EL (cell line): ENCODE measurements at places on chromosomes 5 and 9.

GRCh38 chr5:124343451-124343867 is 403.0 kb downstream of the ZNF608 start:
- DNase-seq = peak; percentile 82

GRCh38 chr5:83726912-83727311 is 6.3 kb upstream of the HAPLN1 start:
- peak; percentile 22 for DNase-seq

GRCh38 chr5:32387841-32388240 is 56.7 kb downstream of the ZFR start:
- no peak for DNase-seq

DNA sequence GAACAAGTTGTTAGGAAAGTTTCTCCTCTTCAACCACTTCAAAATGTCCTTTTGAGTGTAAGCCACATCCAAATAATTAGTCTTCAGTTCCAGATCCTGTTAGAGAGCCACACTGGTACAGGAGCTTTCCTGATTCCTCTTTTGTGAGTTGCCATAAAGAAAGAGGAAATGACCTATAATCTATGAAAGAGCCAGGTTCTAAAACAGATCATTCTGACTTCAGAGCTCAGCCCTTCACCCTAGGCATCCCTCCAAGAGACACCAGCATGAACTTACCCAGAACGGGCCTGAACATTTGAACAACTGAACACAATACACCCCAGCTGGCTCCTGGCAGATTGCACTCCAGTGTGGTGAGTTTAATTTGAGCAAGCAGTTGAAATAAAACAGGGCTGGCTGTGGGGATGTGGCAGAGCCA is 25.7 kb downstream of the SLC1A1 start:
- DNase-seq = no peak

DNA sequence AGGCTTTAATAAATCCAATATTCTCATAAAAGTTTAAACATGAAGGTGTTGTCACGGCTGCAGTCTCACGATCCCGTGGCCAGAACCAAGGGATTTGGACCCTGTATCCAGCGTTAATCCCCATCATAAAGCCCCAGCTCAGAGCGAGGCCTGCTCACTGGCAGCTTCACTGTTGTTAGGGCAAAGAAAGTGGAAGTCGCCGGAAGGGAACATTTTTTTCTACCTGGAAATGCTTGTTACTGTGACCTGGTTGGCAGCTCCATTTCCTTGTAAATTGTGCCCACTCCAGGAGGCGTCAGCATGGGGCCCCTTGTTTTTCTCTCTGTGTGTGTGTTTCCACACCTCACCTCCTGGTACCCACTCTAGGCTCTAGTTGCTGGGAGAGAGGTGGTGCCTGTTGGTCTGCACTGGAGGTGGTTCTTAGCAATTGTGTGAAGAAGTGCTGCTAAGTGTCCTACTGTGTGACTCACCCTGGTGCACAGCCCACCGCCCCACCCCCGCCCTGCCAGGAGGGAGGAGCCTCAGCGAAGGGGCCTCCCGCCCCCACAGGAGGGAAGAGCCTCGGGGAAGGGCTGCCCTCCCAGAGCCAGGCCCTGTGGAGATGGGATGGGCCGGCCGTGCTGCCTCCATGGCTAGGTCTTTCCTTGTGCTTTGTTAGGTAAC is 105.1 kb downstream of the EHMT1 start:
- DNase-seq = no peak

DNA sequence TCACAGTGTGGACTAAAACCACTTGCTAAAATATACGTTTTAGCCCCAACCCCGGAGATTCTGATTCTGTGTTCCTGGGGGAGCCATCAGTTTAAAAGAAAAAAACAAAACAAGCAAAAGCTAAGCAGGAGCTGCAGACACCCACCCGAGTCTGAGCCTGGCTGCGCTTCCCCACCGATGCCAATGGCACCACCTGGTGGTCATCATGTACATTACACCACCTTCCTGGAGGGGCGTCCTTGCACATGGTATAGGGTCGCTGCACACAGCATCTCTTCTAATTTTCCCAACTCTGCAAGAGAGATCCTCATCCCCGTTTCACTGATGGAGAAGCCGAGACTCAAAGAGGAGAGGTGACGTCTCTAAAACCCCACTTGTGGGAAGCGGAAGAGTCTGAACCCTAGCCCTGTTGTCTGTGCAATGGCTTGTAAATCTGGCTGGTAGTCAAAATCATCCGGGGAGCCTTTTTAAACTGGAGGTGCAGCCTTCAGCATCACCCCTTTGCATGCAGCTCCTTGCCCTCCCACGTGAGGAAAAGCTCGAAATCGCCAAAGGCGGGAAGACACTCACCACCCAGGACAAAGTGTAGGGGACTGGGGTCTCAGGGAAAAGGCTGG is 23.1 kb upstream of the CNOT6 start:
- DNase-seq = peak; percentile 50

DNA sequence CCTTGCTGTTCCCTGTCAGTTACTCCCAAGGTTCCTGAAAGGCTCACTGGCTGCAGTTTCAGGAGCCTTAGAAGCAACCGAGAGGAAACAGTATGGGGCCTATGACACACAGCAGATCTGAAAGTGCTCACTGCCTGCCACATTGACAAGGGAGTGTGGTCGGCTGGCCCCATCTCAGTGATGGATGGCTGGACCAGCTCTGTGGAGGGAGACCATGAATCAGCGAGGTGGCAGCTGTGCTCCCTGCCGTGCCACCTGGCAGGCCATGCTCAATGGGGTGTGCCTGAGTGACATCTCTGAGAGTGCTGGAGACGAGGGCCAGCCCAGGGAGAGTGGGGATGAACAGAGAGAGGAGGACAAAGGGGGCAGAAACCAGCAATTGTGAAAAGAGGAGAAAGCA is 49.1 kb downstream of the DOCK2 start:
- no peak for DNase-seq

DNA sequence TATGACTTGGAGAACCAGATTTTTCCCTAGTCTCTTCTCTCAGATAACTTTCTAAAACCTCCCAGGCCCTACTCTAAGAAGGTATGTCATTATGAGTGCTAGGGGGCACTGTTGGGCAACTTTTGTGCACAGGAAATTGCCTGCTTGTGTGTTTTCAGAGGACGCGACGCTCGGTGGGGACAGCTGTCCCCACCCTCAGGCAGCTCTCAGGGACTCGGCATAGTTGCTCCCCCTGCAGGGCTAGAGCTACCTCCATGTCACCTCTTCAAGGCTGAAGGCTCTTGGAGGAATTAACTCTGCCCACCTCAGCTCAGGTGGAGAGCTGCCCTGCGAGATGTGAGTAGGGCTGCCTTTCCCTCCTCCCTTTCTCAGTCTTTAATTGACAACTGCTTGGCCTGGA is 10.2 kb upstream of the TIFAB start:
- DNase-seq = peak; percentile 61

GRCh38 chr5:15383469-15383868 is 116.5 kb upstream of the FBXL7 start:
- peak; percentile 10 for DNase-seq

DNA sequence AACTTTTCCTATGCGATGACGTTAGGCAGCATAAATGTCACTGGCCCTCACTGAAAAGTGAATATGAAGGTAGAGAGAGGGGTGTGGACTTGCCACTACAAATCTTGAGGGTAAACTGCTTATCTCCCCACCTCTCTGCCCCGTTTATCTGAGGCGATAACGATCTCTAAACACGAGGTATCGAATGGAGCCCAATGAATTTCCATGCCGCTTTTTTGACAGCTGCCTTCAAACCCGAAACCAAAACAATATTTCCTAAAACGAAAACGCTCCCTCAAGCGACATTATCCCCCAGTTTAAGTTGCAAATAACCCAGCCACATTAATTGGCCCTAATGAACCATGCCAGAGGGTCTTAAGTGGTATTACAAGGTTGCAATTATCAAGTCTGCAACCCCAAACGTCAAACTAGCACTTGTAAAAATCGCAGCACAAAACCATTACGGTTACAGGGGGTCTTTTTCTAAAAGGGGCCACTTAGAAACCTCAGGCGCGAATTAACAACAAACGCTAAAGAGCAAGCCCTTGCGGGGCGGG is 1.4 kb downstream of the NR3C1 start:
- DNase-seq = no peak

DNA sequence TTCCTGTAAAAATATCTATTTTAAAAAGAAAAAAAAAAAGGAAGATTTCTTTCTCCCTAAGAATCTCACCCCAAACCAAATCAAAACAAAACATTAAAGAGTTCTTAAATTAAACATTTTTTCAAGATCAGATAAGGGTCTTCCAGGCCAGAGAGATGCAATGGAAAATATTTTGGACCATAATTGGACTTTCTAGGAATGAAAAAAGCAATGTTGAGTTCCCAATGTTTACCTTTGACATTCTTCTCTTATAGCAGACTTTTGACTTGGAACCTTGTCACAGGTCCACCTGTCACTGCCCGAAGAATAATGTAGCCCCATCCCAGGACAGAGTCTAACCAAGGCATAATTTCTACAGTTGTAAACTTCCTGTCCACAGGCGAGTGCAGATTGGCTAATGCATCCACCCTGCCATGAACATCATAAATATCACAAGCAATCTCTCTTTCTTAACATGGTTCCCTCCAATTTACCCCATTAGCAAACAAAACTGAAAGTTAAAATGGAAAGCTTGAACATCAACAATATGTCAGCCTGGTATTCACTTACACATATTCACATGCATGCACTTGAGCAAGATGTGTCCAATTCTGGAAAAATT is 121.7 kb upstream of the ZNF366 start:
- DNase-seq = no peak

- DNase-seq = no peak
Observed at GRCh38 chr9:120637919-120638318, 58.0 kb upstream of the CDK5RAP2 start.

DNA sequence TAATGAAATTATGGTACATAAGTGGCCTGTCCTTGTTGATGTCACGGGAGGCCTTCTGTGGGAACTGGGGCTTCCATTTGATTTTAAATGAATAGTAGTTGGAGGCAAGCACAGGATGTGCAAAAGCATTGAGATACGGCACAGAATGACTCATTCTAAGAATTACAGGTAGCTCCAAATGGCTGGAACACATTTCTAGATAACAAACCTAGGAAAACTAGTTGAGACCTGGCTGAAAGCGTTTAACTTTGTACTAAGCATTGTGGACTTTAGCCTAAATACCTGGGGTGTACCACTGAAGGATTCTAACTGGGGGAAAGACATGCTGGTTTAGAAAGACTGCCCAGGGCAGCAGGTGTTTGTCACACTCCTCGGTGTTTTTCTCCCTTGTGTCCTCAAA is 9.4 kb downstream of the SKP2 start:
- no peak for DNase-seq

- peak; percentile 39 for DNase-seq
Observed at GRCh38 chr9:131739133-131739958, 530 bp downstream of the RAPGEF1 start.

- DNase-seq = peak; percentile 82
Observed at GRCh38 chr5:96562614-96563013, 99.6 kb upstream of the CAST start.

DNA sequence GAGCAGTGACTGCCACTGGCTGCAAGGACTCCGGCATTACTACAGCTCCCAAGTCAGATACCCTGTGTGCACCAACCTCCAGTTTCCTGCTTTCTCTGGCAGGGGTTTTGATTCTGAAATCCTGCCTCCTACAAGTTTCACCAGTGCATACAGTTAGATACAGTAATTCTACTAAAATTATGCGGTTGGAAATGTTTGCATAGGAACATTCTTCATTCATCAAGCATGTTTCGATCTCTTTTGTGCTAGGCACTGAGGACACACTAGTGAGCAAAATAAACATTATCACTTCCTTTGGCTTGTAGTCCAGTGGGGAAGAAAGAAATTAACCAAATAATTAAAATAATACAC is 152.2 kb downstream of the TMEM167A start:
- DNase-seq = no peak

- DNase-seq = no peak
Observed at GRCh38 chr9:113012492-113012891, 500 bp upstream of the ZNF883 start.

DNA sequence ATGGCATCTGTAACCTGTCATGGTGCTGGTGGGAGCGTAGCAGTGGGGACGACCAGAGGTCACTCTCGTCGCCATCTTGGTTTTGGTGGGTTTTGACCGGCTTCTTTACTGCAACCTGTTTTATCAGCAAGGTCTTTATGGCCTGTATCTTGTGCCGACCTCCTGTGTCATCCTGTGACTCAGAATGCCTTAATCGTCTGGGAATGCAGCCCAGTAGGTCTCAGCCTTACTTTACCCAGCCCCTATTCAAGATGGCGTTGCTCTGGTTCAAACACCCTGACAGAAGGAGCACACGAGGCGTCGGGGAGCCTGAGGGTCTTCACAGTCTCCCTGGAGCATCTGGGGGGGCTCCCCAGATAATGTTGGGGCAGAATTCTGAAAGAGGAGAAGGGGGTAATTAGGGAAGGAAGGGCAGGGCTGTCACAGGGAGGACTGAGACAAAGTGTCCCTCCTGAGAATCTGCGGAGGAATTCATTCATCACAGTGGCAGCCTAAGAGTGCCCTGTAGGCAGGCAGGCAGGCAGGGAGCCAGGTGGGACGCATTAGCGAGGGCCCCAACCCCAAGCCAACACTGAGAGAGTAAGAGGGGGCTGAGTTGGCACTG is 21.3 kb upstream of the NCS1 start:
- peak; percentile 70 for DNase-seq

DNA sequence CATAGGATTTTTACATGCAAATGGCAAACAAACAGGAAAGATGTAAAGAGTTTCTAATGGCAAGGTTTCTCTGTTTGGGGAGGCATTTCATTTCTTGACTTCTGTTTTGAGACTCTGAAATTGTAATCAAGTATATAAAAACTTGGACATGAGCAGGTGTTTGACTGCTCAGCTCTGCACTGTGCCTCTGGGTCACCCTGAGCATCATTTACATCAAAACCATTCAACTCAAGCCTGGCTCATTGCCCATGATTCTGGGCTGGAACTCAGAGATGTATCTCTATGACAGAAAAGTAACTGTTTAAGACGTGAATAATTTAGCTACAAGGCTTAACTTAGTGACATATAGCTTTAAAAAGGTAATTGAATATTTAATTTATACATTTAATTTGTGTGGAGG is 1402.4 kb upstream of the NUDT12 start:
- DNase-seq = no peak

DNA sequence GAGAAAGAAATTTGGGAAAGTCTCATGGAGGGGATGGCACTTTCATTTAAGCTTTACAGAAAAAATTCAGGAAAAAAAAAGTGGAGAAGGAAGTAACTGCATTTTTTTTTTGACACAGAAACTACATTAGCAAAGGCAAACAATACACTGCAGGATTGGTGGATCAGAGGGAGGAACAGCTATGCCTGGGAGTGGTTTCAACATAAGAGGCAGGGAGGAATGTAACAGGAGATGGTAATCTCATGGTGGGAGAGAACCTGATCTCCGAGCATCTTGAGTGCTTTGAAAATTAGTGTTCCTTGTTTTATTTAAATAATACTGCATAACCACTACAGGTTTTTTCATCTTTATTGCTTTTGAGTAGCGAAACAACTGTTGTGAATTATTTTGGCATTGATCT is 249.4 kb downstream of the FAM170A start:
- no peak for DNase-seq

GRCh38 chr9:35186524-35186923 is 24.7 kb downstream of the UNC13B start:
- DNase-seq = no peak

- no peak for DNase-seq
Observed at GRCh38 chr9:131701789-131702337, 38.0 kb downstream of the RAPGEF1 start.
